ENCODE measurements at places on chromosomes 6 and 20.

- no peak for DNase-seq
Measured at GRCh38 chr6:105443941-105444340, 41.1 kb upstream of the PREP start.

GRCh38 chr20:9015984-9016324 is 52.9 kb upstream of the PLCB4 start:
- DNase-seq = no peak

- DNase-seq = no peak
Measured at GRCh38 chr6:20464041-20464440, 62.4 kb downstream of the E2F3 start.

DNA sequence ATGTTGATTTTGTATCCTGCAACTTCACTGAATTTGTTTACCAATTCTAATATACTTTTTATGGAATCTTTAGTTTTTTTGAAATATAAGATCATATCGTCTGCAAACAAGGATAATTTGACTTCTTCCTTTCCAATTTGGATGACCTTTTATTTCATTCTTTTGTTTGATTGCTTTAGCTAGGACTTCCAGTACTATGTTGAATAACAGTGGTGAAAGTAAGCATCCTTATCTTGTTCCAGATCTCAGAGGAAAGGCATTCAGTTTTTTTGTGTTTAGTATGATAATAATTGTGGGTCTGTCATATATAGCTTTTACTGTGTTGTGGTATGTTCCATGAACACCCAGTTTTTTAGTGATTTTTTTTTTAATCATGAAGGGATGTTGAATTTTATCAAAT is 75.7 kb downstream of the GCLC start:
- DNase-seq = no peak

Data from nephron progenitor cell (in vitro differentiated cells).